Panc1 (cell line): ENCODE measurements at places on chromosomes 1 and 21.
A peak's percentile ranks its signal among the peaks of the same experiment; 100 is the strongest.

DNA sequence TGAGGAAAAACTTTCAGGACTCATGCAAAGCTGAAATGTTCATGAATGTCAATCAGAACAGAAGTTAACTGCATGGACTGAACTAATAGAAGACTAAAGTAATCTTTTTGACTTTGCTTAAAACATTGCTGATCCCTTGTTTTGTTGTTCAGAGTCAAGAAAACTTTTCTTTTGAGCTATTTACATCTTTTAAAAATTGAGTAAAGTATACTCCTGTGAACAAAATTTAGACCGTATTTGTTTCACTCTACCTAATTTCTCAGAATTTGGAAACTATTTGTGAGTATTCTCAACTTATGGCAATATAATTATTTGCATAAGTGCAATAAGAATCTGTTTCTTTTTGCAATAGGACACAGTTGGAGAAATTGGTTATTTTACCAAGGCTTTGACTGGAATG, 41.1 kb downstream of the INPP5B start:
- no peak overlapping the region for H3K4me3 ChIP-seq
- H3K36me3 ChIP-seq, result no peaks in the 10 kb centered on the region
- H3K27ac ChIP-seq, result no peak overlapping the region
- no peaks in the 10 kb centered on the region for H3K4me1 ChIP-seq

DNA sequence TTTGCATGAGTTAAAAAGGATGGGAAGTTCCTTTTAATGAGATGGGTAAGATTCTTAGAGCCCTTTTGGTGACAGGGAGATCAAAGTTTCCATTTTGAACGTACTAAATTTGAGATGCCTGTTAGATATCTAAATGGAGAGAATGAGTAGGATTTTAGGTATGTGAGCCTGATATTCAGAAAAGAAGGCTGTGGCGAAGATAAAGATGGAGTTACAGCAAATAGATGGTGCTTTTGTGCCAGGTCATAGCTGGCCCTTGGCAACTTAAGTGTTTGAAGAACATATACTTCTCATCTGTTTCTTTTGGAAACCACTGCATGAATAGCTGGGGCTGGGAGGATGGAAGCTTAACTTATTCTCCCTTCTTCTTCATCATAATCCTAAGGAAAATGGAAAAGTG, 282.5 kb downstream of the PTBP2 start:
- no peak for DNase-seq
- no peak overlapping the region for H3K4me3 ChIP-seq
- H3K27ac ChIP-seq, result no peak overlapping the region

- H3K36me3 ChIP-seq, result no peaks in the 10 kb centered on the region
- H3K4me3 ChIP-seq, result no peak overlapping the region
- DNase-seq, result no peak
- no peaks in the 10 kb centered on the region for H3K27me3 ChIP-seq
- no peak overlapping the region; the same call in 1 of the 2 replicates for H3K27ac ChIP-seq
- H3K4me1 ChIP-seq, result peaks cover 3% of the 10 kb centered on the region
Measured at GRCh38 chr1:234555390-234556024, 54.5 kb downstream of the IRF2BP2 start.

DNA sequence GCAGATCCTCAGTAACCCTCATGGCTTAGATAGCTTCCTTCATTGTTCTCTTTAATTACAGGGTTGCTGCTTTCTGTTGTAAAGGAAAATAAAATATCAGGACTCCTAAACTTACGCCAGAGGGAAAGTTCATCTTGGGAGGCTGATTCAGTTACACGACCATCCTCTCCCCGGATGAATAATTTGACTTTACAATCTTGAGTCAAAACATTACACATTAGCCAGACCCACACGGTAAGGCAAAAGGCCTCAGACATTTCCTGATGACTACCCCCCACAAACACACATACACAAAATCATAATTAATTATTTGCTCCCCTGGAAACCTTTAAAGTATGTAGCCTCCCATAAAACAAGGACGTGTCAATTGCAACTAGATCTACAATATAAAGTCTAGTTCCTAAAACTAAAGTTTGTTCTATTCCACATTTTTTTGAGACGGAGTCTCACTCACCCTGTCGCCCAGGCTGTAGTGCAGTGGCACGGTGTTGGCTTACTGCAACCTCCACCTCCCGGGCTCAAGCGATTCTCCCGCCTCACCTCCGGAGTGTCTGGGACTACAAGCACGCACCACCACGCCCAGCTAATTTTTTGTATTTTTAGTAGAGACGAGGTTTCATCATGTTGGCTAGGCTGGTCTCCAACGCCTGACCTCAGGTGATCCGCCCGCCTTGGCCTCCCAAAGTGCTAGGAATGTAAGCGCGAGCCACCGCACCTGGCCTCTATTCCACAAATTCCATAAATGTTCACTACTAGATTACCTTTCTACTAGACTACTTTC, 830 bp upstream of the PRDX1 start:
- DNase-seq, result no peak
- peak overlapping the region; percentile 98 for H3K4me3 ChIP-seq
- H3K27me3 ChIP-seq, result no peaks in the 10 kb centered on the region
- H3K36me3 ChIP-seq, result peaks cover 8% of the 10 kb centered on the region
- peak overlapping the region; percentile 99 for H3K27ac ChIP-seq

- H3K36me3 ChIP-seq, result no peaks in the 10 kb centered on the region
- H3K27me3 ChIP-seq, result no peaks in the 10 kb centered on the region
- no peak overlapping the region for H3K4me3 ChIP-seq
Measured at GRCh38 chr21:43902441-43902840, 37.4 kb downstream of the AGPAT3 start.

GRCh38 chr1:28078680-28079626, 9.5 kb downstream of the EYA3 start:
- peaks cover 8% of the 10 kb centered on the region for H3K4me1 ChIP-seq
- no peak overlapping the region for H3K27ac ChIP-seq

- H3K4me1 ChIP-seq, result no peaks in the 10 kb centered on the region
- no peak overlapping the region for H3K27ac ChIP-seq
- H3K4me3 ChIP-seq, result no peak overlapping the region
- no peaks in the 10 kb centered on the region for H3K27me3 ChIP-seq
- DNase-seq, result no peak
Measured at GRCh38 chr1:183957216-183957830, 80.2 kb downstream of the COLGALT2 start.

DNA sequence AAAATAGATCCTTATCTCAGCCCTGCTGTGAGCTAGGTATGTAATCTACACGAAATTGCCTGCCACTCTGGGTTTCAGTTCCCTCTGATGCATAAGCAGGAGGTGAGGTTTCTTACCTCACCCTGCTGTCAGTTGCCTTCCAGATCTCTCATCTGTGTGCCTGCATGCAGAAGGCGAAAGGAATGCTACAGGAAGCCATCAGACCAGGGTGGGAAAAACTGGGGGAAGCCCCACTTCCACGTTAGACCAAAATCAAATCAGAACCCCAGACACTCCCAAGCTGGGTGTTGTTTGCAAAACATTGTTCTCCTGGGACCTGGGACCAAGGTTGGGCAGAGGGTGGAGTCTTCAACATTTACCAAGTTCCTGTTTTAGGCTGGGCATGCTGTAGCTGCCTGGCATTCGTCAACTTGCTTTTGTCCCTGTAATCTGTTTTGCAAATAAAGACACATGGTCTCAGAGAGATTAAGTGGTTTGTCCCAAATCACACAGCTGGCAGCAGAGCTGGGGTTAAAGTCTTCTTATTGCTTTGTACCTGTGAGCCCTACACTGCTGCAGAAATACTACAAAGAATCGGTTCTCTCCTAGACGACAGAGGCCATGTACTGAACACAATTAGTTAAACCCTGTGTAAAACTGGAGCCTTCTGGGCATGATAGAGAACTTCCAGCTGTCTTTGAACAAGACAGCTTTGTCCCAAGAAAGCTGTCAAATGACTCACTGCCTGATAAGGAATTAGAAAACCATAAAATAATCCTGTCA, 389.7 kb upstream of the RUNX1 start:
- H3K27ac ChIP-seq, result no peak overlapping the region
- no peak for DNase-seq
- peaks cover 2% of the 10 kb centered on the region; the same call in 1 of the 2 replicates for H3K27me3 ChIP-seq
- no peak overlapping the region for H3K4me3 ChIP-seq
- no peaks in the 10 kb centered on the region for H3K4me1 ChIP-seq

GRCh38 chr1:83631851-83632250, 367.1 kb downstream of the TTLL7 start:
- DNase-seq, result no peak
- no peaks in the 10 kb centered on the region for H3K4me1 ChIP-seq
- H3K27me3 ChIP-seq, result no peaks in the 10 kb centered on the region
- H3K4me3 ChIP-seq, result no peak overlapping the region

DNA sequence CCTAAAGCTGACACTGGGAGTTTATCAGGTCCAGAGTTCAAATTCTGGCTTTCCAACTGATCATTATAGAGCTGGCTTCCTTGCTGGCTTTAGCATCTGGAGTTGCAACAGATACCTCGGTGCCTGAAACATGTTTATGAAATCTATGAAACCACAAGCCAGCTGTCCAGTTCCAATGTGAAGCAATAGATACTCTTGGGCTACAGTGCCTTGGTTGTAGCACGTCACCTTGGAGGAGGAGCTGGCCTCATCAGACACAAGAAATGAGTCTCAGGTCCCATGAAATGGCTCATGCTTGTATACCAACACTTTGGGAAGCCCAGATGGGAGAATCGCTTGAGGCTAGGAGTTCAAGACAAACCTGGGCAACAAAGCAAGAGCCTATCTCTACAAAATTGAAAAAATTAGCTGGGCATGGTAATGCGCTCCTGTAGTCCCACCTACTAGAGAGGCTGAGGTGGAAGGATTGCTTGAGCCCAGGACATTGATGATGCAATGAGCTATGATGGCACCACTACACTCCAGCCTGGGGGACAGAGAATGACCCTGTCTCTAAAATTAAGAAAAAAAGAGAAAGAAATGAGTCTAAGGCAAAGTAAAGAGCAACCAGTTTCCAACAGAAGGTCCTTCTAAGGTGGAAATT, 132.5 kb upstream of the ZNF648 start:
- H3K36me3 ChIP-seq, result no peaks in the 10 kb centered on the region
- no peaks in the 10 kb centered on the region for H3K4me1 ChIP-seq
- no peak for DNase-seq
- no peaks in the 10 kb centered on the region for H3K27me3 ChIP-seq

DNA sequence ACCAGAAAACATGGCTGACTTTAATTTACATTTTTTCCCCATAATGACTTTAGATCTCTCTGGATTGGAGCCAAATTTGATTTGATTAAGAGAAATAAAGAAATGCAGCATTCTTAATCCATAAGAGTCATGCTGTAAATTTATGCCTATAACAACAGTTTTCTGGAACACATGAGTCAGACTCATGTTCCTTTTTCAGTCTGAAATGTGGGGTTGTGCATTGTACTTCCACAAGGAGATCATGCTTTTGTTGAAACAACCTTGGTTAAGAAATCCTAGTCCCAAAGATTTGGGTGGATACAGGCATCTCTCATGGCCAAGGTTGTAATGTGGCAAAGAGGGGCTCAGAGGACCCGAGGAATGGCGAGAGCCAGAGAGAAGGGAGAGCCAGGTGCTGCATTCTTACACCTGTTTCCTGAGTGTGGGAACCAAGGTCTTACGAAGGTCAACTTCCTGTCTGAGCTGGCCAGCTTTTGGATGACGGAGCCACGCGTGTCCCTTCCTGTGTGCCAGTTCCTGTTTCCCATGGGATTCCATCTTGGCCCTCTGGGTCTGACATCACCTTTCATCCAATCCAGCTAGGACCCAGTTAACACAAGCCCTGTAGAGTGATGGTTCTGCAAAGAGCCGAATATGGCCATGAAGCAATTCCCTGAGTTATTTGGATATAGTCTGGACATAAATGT, 23.1 kb downstream of the CLDN14 start:
- H3K36me3 ChIP-seq, result no peaks in the 10 kb centered on the region
- no peak for DNase-seq
- H3K27me3 ChIP-seq, result no peaks in the 10 kb centered on the region
- no peaks in the 10 kb centered on the region for H3K4me1 ChIP-seq
- no peak overlapping the region for H3K4me3 ChIP-seq
- H3K27ac ChIP-seq, result no peak overlapping the region

- no peaks in the 10 kb centered on the region for H3K27me3 ChIP-seq
- no peaks in the 10 kb centered on the region for H3K36me3 ChIP-seq
- no peaks in the 10 kb centered on the region for H3K4me1 ChIP-seq
- no peak overlapping the region for H3K4me3 ChIP-seq
- no peak for DNase-seq
- H3K27ac ChIP-seq, result no peak overlapping the region
Measured at GRCh38 chr1:190303501-190303900, 174.2 kb downstream of the BRINP3 start.

DNA sequence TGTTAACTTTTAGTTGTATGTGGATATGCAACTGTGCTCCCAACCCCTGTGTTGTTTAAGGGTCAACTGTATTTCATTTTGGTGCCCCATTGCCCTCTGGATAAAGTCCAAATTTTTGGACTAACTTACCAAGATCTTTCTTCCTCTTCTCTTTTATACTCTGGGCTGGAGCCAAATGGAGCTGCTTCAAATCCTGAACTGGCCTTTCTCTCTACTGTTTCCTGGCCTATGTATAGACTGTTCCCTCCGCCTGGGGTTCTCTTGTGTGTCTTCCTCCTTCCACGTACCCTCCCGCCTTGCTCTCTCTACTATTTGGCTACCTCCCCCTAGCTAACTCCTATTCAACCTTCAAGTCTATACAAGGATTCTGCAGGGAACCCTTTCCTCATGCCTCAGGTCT, 8.4 kb upstream of the CDC14A start:
- no peak overlapping the region for H3K4me3 ChIP-seq
- H3K36me3 ChIP-seq, result no peaks in the 10 kb centered on the region
- H3K27ac ChIP-seq, result no peak overlapping the region
- no peak for DNase-seq
- H3K27me3 ChIP-seq, result no peaks in the 10 kb centered on the region

DNA sequence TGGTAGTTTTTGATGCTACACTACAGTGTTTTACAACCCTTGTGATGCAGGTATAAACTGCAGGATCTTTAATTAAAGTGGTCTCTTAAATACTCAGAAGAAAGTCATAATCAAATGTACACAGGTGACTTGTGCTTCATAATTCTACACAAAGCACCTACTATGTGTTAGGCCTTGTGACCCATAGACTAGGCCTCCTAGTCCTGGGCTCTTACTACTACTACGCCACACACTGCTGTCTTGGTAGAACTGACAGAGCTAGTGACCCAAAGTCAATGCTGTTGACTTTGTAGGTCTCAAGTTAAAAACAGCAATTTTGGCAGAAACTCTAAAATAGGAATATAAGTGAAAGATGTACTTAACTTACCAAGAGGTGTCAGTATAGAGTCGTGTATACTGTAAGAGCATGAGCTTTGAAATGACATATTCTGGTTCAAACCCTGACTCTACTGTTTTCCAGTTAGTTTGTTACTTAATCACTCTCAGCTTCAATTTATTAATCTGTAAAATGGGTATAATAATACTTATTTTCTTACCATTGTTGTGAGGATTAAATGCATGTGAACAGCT, 48.6 kb upstream of the LMO4 start:
- H3K4me3 ChIP-seq, result no peak overlapping the region
- peaks cover 9% of the 10 kb centered on the region for H3K27me3 ChIP-seq
- no peak overlapping the region for H3K27ac ChIP-seq
- H3K4me1 ChIP-seq, result no peaks in the 10 kb centered on the region
- DNase-seq, result no peak
